DMS153 (cell line): ENCODE measurements at places on chromosomes 11 and 22.
A peak's percentile ranks its signal among the peaks of the same experiment; 100 is the strongest.

GRCh38 chr11:70122490-70123198 is 44.5 kb downstream of the ANO1 start:
- peak; percentile 30 for DNase-seq

GRCh38 chr11:44600839-44601383 is 35.4 kb downstream of the CD82 start:
- no peak for DNase-seq

DNA sequence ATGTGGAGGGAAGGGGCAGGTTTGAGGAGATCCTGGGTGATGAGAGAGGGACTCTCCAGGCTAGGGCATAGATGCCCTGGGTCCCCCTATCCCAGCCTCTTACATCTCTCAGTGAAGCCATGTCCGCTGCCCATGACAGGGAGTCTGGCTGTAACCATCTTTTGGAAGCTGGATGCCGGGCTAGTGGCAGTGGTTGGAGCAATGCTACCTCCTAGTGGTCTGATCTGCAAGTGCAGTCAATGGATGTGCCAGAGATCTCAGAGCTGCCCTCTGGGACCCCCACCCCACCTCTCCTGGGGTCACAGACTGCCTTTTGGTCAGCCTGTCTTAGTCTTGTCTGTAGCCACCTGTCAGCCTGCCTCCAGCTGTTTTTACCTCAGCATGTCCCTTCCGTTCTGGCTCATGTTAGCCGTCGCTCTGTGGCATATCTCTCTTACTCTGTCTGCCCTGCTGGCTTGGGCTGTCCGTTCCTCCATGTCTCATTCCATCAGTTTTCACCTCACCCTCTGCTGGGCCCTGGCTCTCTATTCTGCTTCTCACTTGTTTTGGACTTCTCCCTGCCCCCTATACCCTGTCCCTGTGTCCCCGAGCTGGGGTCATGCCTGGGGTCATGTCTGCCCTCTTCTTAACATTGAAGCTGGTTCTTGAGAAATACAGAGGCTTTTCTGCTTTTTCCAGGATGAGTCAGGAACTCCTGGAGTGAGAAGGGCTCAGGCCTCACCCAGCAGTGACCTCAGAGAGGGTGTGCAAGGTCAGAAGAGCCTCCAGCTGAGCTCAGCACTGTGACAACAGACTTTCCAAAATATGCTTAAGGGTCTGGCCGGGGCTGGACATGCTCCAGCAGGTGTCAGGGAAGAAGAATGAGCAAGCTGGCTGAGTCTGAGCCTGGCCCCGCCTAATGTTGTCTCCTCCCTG is 52.0 kb upstream of the THY1 start:
- peak; percentile 35 for DNase-seq

DNA sequence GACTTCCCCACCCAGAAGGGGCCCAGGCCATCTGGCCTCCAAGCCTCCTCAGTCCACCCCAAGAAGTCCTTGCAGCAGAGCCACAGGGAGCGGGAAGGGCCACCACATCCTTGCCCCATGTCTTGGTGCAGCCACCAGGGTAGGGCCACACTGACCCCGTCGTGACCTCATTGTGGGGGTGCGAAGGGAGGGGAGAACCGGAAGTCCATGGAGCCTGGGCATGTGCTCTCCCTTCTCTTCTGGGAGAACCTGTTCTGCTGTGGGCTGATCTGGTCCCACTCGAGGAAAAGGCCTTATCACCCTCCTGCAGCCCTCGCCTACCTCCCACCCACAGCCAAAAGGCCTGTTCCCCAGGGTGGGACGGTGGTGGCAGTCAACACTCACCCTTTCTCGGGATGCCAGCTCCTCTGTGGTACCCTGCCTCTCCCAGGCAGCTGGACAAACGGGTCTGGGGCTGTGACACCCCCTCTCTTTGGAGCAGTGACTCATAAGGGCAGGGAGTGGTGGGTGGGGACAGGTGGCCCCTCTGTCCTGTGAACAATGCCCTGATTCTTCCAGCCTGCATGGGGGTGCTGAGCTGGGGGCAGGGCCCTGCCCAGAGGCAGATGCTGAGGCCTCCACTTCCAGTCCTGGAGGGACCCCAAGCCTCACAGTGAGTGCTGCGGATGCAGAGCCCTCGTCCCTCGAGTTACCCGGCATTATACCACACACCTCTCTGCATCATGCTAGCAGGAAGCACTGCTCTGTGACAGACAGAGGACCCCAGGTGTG is 14.6 kb upstream of the CTSD start:
- DNase-seq = no peak

GRCh38 chr11:123630126-123630608 is 24.3 kb downstream of the SCN3B start:
- DNase-seq = no peak

- DNase-seq = no peak
Observed at GRCh38 chr11:44572436-44572835, 7.0 kb downstream of the CD82 start.

DNA sequence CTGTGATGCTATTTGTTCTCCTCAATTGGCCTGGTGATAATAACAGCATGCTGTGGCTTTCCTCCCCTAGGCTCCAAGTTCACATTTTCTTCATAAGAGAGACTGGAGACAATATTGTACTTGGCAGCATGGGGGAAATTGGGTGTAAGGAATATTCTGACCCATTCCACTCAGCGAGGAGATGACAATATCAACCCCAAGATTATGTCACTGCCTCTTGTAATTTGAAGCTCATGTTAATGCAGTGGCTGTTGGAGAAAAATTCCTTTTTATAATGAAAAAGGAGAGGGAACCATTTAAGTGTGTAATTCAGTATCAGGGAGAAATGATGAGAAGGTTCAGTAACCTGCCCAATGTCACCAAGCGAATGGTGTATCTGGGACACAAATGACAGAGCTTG is 665.8 kb downstream of the NTM start:
- no peak for DNase-seq

DNA sequence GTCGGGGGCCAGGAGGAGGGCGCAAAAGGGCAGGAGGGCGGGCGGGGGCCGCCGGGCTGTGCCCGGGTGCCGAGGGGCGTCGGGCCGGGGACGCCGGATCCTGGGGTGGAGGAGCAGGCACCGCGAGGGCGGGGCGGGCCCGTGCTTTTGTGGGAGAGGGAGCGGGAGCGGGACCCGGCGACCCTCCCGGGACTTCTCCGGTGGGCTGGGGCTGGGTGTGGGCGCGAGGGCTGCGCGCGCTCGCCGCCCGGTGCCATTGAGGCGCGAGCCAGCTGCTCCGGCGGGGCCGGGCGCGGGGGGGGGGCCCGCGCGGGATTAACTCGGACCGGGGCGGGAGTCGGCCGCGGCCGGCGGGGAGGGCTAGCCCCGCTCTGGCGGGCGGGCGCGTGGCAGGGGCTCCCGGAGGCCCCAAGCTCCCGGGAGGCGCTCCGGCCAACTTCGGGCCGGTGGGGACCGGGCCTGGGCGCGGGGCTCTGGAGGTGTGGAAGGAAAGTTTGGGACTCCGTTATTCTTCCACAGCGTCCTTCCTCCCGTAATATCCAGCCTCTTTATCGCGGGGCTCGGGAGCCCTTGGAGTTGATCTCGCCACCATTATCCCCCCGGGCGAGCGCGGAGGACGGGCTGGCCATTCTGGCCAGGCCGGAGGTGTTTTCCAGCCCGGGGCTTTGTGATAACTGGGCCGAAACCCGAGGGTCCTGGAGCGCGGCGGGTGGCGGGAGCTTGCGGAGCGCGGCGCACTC is 936 bp downstream of the CECR2 start:
- DNase-seq = no peak

DNA sequence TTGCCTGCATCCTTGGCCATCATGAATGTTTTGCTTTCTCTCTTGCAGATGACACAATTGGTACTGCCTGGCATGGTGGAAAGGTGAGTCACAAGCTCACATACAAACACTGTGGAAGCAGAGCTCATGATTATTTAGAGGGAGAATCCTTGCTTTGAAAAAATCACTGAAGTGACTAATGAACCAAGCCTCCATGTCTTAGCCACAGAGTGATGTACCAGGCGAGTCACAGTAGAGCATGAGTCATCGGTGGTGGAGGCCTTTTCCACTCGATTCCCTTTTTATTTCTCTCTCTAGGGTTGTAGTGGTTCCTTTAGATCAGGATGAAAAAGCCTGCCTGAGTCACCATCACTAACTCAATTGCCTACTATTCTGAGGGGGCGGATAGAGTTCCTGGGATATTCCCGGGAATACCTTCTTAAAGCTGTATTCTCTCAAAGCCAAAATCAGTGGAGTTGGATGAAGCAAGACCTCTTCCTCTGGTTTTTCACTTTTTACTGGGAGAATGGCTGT is 49.6 kb upstream of the ALKBH3 start:
- DNase-seq = peak; percentile 39

- DNase-seq = no peak
Observed at GRCh38 chr22:31610611-31611010, 51.4 kb downstream of the PISD start.

DNA sequence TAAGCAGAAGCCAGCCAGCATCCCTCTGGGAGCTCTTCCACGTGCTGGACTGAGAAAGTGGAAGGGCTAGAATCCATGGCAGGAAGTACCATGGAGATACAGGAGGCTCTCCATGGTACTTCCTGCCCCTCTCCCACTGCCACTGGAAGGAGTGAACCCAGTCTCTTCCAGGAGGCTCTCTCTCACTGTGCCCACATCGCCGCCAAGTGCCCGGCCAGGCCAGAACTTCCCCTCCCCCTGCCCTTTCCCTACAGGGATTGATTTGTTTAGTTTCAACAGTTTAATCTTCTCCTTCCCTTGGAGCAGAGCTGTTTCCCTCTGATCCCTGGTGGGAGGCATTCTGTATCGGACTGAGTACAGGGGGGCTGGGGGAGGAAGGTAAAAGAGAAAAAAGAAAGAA is 133.6 kb downstream of the DSCAML1 start:
- peak; percentile 22 for DNase-seq

DNA sequence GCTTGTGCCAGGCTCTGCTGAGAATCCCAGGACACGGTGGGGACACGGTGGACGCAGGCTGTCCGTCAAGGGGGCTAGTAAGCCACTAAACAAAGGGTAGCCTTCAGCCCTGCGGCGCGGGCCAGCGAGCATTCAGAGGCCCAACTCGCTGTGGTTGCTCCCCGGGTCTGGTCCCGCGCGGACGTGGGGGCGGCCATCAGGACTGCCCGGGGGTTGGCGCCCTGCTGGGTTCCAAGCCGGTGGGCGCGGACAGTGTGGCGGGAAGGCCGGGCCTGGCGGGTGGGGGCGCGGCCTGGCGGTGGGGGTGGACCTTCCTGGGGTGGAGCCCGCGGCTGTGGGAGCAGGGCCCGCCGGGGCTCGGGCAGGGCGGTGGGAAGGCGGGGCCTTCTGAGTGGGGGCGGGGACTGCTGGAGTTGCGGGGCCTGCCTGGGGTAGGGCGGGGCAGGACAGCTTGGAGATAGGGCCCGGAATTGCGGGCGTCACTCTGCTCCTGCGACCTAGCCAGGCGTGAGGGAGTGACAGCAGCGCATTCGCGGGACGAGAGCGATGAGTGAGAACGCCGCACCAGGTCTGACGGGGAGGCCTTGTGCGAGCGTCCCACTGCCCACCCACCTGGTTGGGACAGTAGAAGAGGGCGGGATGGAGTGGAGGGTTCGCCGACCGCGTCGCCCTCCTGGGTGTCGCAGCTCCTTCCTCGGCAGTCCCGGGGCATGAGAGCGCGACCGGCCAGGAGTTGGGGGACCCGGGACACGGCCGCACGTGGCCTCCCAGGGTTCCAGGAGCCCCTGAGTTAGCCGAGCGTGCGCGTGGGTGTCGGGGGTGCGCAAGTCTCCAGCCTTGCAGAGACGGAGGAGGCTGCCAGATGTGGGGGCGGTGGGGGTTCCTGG is at the start of gene SERHL2:
TSS of gene SERHL2 (plus strand) at position 482 of the 887 bp plus-strand sequence. CDS start at position 547, 65 bp downstream.
- peak; percentile 48 for DNase-seq

DNA sequence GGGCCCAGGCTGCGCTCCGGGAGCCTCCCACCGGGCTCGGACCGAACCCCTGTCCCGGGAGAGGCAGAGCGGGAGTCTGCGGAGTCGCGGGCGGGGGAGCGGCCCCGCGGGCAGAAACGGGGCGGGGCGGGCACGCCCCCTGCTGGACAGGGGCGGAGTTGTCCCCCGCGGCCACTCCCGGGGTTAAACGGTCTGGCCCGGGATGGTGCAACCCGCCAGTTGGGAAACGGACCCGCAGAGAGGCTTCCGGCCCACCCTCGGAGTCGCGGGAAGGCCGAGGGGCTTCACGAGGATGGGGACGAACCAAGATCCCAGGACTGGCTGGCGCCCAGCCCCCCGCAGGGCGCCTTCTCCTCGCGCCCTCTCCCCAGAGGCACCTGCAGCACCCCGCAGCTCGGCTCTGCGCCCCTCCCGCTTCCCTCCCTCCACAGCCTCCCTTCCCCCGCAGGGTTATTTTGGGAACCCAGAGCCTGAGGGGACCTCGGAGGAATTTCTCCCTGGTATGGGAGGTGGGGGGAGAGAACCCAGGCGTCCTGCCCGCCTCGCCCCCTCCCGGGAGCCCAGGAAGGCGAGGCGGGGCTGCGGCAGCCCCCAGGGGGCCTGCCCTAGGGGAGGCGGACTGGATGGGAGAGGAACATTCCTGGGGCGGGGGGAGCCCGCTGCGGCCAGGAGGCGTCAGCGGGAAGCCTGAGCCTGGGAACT is 902 bp downstream of the RASGRP2 start:
- no peak for DNase-seq

- DNase-seq = no peak
Observed at GRCh38 chr11:69097263-69097662, 48.5 kb downstream of the TPCN2 start.

- DNase-seq = no peak
Observed at GRCh38 chr11:72739240-72740059, 12.8 kb downstream of the ARAP1 start.

DNA sequence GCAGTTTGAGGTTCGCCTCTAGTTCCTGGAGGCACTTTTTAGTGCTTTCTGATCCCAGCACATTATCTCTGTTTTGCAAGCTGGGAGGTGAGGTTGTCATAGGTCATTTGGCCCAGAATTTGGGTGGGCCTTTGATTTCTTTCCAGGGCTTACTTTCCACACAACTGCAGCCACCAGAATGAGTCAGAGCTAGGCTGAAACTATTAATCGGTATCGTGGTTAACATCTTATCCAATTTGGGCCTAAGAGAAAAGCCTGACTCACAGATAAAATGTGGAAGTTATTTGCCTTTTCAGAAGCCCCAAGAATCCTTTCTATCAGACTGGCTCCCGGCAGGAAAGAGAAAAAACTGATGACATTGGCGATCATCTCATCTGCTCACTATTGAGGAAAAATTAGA is 166.4 kb downstream of the KIRREL3 start:
- DNase-seq = no peak

DNA sequence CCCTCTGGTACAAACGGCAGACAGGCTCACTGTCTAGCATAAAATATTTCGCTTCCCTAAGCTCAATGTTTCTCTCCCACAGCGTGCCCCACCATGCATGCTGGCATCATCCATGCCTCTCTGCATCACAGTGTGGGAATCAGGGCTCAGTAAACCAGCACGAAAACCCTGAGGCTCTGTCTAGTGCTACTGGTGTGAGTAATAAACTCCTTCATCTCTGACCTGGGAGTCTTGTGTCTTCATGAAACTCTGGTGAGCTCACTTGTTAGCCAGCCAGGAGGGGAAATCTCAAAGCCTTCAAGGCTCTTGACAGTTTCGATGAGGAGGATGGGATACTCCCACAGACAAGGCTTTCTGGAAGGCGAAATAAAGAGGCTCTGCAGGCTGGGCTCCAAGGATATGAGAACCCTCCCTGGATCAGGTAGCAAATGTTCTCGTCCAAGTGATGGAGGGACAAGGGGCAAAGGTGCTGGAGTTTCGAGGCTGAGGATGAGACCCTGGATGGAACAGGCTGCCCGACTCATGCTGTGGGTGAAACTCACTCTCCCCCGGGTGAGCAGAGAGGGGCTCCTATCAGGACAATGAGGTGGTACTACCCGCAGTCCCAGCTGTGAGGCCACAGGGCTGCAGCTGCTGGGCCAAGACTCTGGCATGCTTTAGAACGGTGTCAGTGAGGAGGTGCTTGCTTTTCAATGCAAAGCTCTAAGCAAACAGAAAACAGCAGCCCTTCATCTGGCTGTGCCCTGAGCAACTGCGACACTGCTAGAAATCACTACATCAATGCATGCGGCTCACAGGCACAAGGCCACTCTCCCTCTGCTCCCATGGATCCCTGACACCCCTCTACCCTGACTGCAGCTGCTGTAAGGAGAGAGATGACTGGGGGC is 69.3 kb downstream of the SHANK2 start:
- DNase-seq = no peak
